ENCODE measurements at places on chromosomes 2 and 18. TPM values are rescaled to one million over a fixed set of nuclear protein-coding genes. Genes with fewer than 3 reads are reported as not detected.

The AMER3 gene
- not detected for total RNA-seq

DNA sequence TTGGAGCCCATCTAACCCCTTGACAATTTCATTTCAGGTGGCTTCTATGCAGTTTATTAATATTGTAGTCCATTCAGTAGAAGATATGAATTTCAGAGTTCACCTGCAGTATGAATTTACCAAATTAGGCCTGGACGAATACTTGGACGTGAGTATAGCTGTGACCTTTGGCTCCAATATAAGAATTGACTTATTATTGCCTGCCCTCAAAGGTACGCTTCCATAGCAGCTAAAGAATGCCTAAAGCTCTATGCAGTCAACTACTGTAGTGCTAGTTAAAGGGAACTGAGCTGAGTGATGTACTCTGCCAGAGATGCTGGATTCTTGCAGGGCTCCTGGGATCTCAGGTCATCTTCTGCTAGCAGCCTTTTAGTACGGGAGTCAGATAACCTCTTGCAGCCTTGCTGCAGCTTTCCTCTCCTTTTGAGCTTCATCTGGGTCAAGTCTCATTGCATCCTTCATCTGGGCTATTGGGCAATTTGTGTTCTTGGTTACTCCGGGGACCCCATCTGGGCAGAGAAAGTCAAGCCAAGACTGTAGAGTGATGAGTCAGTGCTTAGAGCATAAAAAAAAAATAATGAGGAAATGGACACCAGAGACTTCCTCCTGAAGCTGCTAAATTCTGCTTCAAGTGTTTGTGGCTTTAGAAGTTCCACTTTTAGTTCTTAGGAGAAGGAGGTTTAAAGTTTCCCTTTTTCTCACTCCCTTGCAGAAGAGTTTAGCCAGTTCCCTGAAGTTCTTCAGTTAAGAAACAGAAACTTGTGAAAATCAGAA, 105.6 kb downstream of the PRPF40A start:
- H3K27ac ChIP-seq, result no peak overlapping the region
- H3K4me1 ChIP-seq, result peaks cover 7% of the 10 kb centered on the region
- no peak overlapping the region for H3K4me3 ChIP-seq
- DNase-seq, result no peak

The CYP27A1 gene
- not detected for total RNA-seq

- peaks cover 7% of the 10 kb centered on the region for H3K36me3 ChIP-seq
- no peak overlapping the region for H3K4me3 ChIP-seq
- DNase-seq, result no peak
Measured at GRCh38 chr2:23703583-23704385, 223.1 kb downstream of the ATAD2B start.

The CABYR gene
- 1.4 TPM for total RNA-seq

- no peaks in the 10 kb centered on the region for H3K36me3 ChIP-seq
- H3K4me3 ChIP-seq, result no peak overlapping the region
- peaks cover 2% of the 10 kb centered on the region for H3K27me3 ChIP-seq
- H3K4me1 ChIP-seq, result peaks cover 2% of the 10 kb centered on the region
- H3K27ac ChIP-seq, result no peak overlapping the region
Measured at GRCh38 chr2:100963026-100963375, 39.1 kb upstream of the RPL31 start.

GRCh38 chr2:196329959-196330358, 158.6 kb upstream of the STK17B start:
- no peaks in the 10 kb centered on the region for H3K4me1 ChIP-seq
- no peak overlapping the region for H3K27ac ChIP-seq
- H3K4me3 ChIP-seq, result no peak overlapping the region

DNA sequence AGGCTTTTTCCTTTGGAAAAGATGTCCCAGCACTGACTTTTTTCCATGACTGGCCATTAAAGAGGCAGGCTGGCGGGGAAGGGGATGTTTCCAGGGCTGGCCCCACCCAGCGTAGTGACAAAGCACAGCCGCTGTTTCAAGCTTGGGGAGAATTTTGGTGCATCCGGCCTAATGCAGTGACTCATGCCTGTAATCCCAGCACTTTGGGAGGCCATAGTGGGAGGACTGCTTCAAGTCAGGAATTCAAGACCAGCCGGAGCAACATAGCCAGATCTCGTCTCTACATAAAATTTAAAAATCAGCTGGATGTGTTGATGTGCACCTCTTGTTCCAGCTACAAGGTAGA, 78.0 kb upstream of the SH3BP4 start:
- H3K27ac ChIP-seq, result no peak overlapping the region
- H3K4me3 ChIP-seq, result no peak overlapping the region
- peaks cover 3% of the 10 kb centered on the region for H3K27me3 ChIP-seq
- no peak for DNase-seq
- no peaks in the 10 kb centered on the region for H3K36me3 ChIP-seq
- no peaks in the 10 kb centered on the region for H3K4me1 ChIP-seq
